Anterior cingulate cortex (tissue), 58 donors: ENCODE measurements at places on chromosomes 12 and 14.

DNA sequence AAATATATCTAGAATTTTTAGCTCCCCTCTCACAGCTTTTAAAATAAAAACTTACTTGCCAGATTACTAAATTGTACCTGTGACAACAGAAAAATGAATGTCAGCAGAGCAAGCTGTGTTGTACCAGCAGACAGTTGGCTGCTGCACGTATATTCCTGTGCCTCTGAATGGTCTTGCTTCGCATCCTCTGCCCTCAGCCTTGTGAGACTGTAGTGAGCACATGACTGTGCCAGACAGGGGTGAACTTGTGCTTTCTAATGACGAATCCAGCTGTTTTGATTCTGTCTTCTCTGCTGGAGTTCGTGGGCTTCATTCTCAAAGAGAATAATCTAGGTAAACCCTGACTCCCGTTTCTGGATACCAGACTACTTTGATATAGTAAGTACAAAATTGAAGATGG lies 58.3 kb upstream of the FRMD6 start:
- no peak for DNase-seq

GRCh38 chr14:55019968-55020554 lies 6.8 kb downstream of the WDHD1 start:
- no peak for DNase-seq

GRCh38 chr12:2215709-2216560 lies 163.1 kb downstream of the CACNA1C start:
- DNase-seq: no peak

- DNase-seq: no peak
Measured at GRCh38 chr14:88834883-88835431, 10.5 kb downstream of the TTC8 start.

DNA sequence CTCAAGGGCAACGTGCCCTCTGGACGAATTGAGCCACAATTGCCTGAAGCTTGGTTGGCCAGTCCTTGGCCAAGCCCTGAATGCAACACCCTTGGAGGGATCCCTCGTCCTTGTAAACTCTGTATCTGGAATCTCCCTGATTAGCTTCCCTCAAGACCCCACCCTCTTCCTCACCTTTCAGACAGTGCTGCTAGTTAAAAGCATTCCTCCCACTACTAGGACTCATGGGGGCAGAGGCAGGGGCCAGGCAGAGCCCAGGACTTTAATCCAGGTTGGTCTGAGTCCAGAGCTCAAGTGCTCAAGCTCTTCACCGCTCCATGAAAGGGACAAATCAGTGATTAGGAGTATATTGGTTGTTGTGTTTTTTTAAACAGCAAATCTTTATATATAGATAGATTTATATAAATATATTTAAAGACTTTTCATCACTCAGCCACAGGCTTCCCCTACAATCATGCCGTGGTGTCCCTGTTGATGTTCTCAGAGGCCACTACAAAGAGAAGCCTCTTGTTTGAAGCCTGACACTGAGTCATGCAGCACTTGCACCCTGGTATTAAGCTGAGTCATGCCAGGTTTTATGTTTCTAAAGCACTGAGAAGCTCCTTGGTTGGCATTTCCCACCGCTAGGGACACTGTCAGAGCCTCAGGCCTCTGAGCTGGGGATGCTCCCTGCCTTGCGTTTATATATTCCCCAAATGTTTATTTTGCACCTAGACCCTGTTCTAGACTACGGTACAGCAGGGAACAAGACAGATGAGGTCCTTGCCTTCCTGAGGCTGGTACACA lies 53.8 kb upstream of the GSC start:
- no peak for DNase-seq

DNA sequence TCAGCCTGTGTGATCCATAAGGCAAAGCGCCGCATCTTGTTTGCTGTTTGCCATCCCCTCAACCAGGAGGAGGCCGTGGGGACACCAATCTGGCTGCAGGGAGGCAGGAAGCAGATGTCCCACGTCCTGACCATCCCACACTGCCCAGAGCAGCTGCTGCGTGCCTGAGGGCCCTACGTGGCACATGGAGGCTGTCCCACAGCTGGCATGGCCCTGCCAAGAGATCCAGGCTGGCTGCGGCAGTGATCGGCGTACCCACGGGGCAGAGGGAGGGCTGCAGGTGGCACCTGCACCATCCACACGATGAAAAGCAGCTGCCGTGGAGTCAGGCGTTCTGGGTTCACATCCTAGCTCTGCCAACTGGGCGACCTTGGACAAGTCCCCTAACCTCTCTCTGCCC lies 42.0 kb downstream of the NCOR2 start:
- no peak for DNase-seq

DNA sequence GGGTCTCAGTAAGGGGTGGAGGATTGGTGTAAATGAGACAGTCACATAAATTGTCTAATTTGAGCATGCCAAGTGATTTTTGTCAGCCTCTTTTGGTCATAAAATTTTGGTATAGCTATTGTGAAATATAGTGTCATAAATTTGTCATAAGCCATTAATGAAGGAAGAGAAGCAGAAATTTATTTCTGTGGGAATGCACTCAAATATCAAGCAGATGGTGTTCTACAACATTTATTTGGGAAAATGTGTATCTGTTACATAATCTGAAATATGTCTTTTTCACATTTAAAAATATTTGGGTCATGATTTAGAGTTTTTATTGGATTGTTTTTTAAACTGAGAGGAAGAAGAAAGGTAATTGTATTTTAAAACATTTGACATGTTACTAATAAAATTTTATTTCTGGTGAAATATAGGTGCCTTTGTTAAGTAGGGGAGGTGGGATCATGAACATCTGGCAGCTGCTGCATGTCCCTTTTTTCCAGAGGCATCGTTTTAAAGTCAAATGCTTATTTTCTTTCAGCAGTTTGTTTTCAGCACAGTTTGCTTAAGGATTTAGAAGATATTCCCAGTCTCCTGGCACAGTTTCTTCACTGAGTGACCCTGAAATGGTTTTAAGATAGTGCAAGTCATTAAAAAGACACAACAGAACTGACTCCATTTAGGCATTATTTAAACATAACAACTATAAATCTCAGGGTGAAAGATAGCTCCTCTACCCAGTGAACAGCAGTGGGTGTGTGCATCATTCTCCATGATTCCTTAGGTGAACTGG lies 371.7 kb downstream of the SNAPC1 start:
- no peak for DNase-seq

- DNase-seq: no peak
Measured at GRCh38 chr12:112342587-112342986, 39.6 kb downstream of the HECTD4 start.

GRCh38 chr14:60645126-60645741 lies 4.0 kb downstream of the SIX1 start:
- no peak for DNase-seq

DNA sequence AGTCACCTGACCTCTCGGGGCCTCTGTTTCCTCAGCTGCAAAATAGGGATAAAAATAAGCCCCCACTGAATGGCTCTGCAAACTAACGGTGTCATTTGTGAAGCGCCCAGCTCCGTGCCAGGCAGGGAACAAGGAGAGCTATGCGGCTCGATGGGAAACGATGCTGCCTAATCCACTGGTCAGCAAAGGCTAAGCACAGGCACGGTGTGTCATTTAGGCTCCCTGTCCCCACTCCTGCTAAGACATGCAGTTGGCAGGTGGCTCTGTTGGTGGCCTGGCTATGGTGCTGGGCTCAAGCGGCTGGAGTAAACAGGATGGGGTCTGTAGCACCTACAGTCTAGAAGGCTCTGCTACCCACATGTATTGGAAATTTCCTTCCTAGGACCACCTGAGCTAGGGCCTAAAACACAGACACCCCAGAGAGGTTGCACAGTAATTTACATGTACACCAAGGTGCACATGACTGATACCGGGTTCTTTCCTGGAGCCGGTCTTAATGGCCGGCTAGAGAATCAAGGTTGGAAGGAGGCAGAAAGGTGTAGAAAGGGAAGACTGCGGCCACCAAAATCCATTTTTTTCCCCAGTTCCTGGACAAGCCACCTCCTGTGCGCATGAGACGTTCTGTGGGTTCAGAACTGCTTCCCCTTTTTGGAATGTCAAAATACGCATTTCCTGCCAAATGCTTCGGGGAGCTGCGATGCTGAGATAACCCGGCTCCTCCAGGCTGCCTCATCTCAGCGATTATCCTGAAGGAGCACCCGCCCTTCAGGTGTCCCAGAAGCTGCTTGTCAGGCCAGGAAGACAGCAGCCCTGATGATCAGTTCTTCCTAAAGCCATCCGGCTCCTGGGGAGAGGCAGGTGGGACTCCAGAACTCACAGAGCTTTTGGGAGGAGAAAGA lies 1.0 kb downstream of the CACNA2D4 start:
- DNase-seq: no peak

DNA sequence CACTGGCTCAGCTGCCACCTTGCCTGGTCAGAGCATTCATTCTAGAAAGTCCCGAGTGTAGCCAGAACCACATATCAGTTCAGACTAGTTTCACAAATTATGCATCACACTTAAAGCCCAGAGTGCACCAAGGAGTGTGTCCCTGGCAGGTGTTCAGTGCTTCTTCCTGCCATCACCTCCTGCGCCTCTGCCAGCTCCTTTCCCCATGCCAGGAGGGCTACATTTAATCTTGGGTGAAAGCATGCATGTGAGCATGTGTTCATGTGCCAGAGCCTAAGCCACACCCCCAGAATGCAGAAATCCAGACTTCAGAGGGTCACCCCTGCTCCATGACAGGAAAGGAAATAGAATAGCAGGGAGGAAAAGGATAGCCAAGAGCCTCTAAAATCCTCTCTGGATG lies 381.6 kb downstream of the DPF3 start:
- DNase-seq: no peak

- no peak for DNase-seq
Measured at GRCh38 chr14:103801459-103801858, 45.9 kb downstream of the PPP1R13B start.

DNA sequence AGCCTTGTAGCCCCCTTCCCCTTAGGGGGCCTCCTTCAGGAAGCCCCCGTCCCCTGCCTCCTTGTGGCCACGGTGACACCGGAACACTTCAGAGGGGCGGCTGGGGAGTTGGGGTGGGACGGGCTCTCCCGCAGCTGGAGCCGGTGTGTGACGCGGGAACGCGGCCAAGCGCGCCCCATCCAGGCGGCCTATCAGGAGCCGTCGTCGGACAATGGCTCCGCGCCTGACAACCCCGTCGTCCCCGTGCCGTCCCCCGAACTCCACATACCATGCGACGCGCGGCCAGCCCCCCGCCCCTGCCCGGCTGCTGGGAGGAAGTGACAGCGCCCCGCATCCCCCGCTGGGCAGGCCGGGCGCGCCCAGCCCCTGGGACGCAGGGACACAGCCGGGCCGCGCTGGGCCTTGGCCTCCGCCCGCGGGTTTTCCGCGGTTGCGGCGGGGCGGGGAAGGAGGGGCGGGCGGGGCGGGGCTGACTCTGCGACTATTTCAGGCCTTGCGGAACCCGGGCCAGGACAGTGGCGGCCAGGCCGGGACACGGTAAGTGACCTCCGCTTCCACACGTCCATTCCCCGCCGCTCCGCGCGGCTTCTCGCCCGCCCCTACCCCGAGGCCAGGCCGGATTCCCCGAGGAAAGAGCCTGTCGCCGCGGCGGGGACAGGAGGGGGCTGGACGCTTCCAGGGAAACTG lies at the start of gene TNFAIP2:
Gene TNFAIP2, plus strand, starts transcription at position 515 of the 687 bp plus-strand sequence. CDS start 2,997 bp downstream, outside the sequence.
- DNase-seq: no peak

DNA sequence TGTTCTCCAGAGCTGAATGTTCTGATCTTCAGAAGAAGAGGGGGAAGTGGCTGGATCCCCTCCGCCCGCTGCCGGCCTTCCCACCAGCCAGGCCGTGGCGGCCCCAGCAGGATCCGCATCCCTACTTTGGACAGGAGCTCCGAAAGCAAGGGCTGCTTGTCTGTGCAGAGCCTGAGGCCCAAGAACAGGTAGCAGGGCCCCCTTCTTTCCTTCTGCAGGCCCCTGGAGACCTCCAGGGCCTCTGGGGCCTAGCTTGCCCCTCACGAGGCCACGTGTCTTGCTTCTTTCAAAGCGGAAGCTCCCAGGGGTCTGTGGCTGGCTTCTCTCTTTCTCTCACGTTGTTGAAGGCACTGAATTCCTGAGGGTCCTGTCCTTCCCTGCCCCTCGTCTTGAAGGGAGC lies 13.2 kb downstream of the PGF start:
- DNase-seq: no peak

DNA sequence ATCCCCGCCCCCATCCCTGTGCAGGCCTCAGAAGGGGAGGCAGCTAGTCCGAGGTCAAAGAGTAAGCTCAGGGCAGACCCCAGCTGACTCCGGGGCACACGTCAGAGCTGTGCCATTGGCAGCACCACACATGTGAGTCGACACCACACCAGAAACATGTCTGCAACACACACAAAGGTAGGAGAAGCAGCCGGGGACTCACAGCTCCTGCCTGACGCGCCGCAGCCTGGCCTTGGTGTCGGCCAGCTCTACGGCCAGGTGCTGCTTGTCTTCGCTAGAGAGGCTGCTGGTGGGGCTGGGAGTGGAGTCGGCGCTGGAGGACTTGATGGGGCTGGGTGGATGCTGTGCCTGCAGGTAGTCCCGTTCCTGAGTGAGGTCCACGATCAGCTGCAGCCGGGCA lies 78.5 kb downstream of the CCDC88C start:
- DNase-seq: no peak

GRCh38 chr14:104819361-104819781 lies 18.5 kb downstream of the ZBTB42 start:
- no peak for DNase-seq

GRCh38 chr14:74784634-74785033 lies 21.5 kb downstream of the YLPM1 start:
- DNase-seq: no peak
